ENCODE measurements at places on chromosomes 3 and 15. TPM values are rescaled to one million over a fixed set of nuclear protein-coding genes. Genes with fewer than 3 reads are reported as not detected.

DNA sequence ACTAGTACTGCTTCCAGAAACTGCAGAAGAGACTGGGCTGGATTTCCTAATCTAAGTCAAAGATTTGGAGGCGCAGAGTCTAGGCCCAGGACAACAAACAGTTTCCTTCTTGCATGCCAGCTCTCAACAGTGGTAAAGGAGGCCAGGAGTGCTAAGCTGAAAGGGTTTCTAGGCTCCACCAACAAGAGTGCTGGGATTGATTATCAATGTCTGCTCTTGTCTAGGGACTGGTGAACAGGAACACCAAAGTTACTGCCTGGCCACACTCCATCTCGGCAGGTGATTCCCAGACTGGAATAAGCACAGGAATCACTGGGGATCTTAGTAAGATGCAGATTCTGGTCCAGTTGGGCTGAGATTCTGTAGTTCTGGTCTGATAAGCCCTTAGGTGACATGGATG lies 22.8 kb upstream of the FGD5 start:
- no peak for DNase-seq

Gene GPR15
- not detected for total RNA-seq

Gene STAB1
- 0.90 TPM for total RNA-seq

GRCh38 chr3:118802325-118803095 lies 232.1 kb downstream of the IGSF11 start:
- no peak for DNase-seq

GRCh38 chr3:196793246-196793645 lies 53.6 kb downstream of the PAK2 start:
- DNase-seq, result peak; percentile 34

DNA sequence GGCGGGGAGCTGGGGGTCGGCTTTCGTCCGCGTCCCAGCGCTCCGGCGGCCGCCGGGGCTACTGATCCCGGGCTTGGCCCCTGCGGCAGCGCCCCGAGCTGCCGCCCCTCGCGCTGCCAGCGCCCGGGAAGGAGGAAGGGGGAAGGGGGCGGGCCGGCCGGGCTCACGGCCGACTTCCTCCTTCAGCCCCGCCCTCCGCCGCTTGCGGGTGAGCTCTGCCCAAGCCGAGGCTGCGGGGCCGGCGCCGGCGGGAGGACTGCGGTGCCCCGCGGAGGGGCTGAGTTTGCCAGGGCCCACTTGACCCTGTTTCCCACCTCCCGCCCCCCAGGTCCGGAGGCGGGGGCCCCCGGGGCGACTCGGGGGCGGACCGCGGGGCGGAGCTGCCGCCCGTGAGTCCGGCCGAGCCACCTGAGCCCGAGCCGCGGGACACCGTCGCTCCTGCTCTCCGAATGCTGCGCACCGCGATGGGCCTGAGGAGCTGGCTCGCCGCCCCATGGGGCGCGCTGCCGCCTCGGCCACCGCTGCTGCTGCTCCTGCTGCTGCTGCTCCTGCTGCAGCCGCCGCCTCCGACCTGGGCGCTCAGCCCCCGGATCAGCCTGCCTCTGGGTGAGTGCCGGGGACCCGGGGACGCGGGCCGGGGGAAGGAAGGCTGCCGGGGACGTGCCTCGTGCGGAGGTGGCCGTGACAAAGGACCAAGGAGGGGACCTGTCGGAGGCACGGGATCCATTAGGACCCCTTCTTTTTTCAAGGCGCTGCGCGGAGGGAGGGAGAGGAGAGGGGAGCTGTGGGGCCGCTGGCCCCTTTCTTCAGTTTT lies at the start of gene SEMA4B:
Gene SEMA4B (plus strand): TSS at position 201 of the 814 bp plus-strand sequence. CDS start 249 bp downstream, at position 450.
- DNase-seq, result peak; percentile 85

- no peak for DNase-seq
Observed at GRCh38 chr3:149638228-149639092, 19.4 kb downstream of the WWTR1 start.

Gene COPB2
- total RNA-seq, result 116 TPM

DNA sequence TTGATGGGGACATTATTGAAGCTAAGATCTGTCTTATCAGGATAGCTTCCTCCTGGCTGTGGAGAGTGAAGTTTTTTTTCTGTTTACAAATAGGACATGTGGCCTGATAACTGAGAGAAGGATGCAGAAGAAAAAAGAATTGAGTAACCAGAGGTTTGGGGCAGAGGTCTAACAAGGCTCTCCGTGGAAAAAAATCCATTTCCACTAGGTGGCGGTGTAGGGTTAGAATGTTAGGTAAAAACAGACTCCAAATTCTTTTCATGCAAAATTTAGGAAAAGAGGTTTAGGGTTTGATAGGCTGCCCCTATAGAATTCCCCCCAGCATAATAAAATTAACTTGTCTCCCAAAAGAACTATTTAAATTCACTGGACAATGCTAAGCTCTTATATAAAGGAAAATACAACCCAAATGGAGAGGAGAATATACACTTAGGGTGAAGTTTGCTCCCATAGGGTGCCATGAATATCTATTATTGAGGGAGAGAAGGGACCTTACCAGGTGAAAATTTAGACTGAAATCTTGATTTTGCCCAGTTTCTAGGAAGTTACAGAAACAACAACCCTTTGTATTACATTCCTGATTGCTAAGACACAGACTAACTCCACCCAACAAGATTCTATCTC lies 1560.4 kb downstream of the OTOL1 start:
- DNase-seq, result peak; percentile 42

Gene MKRN2OS
- 0.44 TPM for total RNA-seq

GRCh38 chr3:151009430-151009829 lies 36.9 kb upstream of the CLRN1 start:
- DNase-seq, result no peak

GRCh38 chr3:142064454-142064853 lies 84.9 kb downstream of the TFDP2 start:
- no peak for DNase-seq

GRCh38 chr3:160691151-160691550 lies 14.2 kb downstream of the ARL14 start:
- no peak for DNase-seq

DNA sequence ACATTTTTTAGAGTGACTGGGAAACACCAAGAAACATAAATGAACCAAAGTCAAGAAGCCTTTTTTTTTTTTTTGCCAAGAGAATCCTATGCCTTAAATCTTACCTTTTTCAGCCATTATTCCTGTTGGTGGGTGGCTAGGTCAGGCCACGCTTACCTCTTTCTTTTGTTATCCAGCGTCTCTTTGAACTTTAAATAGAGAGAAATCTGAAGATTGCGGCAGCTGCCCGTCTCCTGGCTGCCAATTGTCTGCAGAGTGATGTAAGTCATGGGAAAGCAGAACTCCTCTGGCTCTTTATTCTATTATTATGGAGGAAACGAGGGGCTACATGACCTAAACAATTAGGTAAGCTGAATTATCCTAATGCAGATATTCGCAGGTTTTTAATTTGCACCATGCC lies at the start of gene STRIT1:
Gene STRIT1 (minus strand): TSS at position 168 of the 400 bp plus-strand sequence.
- DNase-seq, result no peak

DNA sequence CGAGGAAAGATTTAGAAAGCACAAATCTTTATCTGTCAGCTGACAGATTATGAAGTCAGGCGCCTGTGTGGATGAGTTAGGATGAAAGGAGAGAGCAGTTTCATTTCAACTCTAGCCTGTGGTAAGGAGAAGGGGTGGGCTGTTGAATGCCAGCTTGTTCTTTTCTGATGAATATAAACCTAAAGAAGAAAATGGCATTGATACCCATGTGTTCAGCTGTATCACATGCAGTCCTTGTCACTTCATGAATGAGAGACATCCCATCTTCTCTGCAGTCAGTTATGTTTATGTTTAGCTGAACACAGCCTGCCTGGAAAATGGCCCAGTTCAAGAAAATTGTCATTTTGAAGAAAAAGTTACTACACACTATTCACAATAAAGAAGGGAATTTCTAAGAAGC lies 345.7 kb upstream of the RBMS3 start:
- DNase-seq, result no peak

- DNase-seq, result no peak
Observed at GRCh38 chr3:140018556-140018955, 83.6 kb downstream of the CLSTN2 start.

DNA sequence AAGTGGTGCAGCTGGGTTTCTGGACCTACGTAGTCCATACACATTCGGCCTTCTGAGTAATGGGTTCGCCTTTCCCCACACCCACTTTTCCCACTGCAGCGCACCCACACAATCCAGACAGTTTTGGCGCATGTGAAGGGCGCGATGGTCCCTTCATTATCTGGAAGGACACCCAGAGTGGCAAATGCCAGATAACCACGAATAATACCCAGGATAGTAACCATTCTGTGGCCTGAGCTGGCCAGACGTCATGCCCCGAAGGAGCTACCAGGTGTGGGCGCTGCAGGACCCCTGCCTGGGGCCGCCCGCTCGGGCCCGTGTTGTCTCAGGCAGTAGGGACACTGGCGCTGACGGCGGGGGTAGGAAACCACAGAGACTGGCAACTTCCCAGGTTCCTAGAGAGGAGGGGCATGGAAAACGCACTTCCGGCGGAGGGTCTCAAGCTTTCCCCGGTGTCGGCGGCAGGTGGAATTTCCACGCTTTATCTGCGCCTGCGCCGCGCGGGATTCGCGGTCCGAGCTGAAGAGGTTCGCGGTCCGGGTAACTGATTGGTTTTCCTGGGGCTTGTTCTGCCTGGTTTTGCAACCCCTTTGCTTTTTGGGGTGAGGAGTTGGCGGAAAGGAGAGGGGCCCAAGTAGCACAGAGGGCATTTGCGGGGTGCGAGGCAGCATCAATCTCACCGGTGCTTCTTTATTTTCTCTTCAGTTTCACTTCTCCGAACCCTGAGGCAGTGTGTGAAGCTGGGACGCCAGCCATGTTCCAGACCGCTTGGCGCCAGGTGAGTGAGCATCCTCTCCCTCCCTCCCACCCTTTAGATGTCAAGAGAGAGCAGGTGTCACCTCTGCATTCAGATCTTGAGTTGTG lies at the start of gene ZNF620:
Gene ZNF620 (plus strand): TSS at position 441 of the 864 bp plus-strand sequence. CDS start 314 bp downstream, at position 755.
- DNase-seq, result peak; percentile 93

Gene CCR4
- total RNA-seq, result 0.07 TPM

GRCh38 chr3:53044711-53045517 lies 959 bp downstream of the SFMBT1 start:
- DNase-seq, result no peak

- no peak for DNase-seq
Observed at GRCh38 chr3:134338516-134339261, 35.6 kb downstream of the AMOTL2 start.

Gene SI
- not detected for total RNA-seq

GRCh38 chr15:91975241-91975978 lies 121.9 kb downstream of the SLCO3A1 start:
- peak; percentile 40 for DNase-seq

DNA sequence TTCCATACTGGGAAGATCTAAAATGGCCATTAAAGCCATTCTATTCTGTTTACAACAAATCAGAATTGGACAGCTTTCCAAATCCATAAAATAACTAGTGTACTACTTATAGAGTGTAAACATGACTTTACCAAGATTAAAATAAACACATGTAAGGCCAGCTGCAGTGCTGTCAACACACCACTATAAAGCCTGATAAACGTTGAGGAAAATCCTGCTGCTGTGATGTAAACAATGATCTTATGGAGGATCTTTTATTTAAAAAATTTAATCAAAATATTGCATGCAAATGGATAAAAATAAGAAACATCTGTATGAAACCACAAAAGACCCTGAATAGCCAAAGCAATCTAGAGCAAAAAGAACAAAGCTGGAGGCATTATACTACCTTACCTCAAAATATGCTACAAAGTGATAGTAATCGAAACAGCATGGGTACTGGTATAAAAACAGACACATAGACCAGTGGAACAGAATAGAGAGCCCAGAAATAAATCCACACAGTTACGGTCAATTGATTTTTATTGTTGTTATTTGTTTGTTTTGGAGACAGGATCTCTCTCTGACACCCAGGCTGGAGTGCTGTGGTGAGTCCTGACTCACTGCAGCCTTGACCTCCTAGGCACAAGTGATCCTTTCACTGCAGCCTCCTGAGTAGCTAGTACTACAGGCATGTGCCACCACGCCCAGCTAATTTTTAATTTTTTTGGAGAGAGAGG lies 428.8 kb upstream of the C2CD4B start:
- no peak for DNase-seq

Gene OIP5
- 30.9 TPM for total RNA-seq

GRCh38 chr15:49492830-49493229 lies 69.8 kb downstream of the FGF7 start:
- no peak for DNase-seq

Gene RBMS3
- total RNA-seq, result 7.3 TPM

DNA sequence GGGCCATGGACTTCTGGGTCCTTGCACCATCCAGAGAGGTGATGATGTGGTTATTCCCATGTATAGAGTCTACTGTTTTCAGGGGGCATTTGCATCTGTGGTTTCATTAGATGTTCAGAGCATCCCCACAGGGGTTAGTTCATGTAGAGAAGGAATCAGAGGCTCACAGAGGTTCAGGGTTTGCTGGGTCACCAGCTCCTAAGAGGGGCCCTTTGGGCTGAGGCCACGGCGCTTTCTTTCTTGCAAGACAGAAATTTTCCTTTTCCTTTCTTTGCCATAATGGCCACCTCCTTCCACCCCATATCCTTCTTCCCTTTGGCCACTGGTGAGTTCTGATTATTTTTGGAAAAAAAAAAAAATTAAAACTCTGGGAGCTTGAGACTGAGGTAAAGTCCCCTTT lies 62.3 kb downstream of the APBA2 start:
- no peak for DNase-seq

DNA sequence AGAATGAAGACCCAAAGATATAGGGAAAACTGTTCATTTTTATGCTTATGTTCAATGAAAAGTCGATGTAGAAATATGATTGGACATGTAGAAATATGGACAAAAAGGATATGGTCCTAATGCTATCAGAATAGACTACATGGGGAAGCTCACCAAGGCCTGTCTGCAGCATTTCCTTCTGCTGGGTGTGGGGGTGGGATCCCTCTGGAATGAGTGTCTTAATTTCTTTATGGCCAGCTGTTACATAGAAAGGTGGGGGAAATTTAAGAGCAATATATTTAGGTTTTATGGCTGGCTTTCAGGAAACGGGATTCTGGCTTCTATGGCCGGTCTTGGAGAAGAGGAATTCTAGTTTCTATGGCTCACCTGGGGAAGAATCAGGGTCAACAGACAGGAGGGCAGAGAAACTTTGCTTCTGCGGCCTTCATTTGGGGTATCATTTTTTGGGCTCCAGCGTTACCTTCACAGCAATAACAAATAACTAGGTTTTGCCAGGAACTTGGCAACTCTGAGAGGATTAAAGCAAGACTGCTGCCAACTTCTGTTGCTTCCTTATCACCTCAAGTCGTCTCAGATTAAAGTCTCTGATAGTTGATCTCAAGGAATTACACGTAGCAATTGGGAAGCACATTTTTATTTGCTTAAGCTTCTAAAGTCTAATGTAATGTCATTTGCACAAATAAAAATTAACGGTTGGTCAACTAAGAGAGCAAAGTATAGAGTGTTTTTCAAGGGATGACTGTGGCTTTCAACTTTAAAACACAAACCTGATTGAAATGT lies 57.0 kb upstream of the GATM start:
- no peak for DNase-seq

DNA sequence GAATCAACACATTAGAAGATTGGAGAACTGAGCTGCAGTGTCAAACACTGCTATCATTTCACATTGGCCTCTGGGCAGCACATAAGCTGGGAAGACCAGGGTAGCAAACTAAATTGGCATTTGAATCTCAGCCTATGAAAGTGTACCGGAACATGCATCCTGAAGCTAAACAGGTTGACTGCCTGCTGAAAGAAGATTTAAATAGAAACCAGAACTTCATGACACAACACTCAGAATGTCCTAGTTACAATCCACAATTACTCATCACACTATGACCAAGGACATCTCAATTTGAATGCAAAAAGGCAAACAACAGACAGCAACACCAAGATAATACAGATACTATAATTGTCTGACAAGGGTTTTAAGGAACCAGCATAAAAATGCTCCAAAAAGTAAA lies 26.2 kb downstream of the TM2D3 start:
- no peak for DNase-seq

Gene SNX4
- 29.6 TPM for total RNA-seq
